CD4-positive, CD25-positive, alpha-beta regulatory T cell (primary cell): ENCODE measurements at places on chromosomes 16 and 17.

DNA sequence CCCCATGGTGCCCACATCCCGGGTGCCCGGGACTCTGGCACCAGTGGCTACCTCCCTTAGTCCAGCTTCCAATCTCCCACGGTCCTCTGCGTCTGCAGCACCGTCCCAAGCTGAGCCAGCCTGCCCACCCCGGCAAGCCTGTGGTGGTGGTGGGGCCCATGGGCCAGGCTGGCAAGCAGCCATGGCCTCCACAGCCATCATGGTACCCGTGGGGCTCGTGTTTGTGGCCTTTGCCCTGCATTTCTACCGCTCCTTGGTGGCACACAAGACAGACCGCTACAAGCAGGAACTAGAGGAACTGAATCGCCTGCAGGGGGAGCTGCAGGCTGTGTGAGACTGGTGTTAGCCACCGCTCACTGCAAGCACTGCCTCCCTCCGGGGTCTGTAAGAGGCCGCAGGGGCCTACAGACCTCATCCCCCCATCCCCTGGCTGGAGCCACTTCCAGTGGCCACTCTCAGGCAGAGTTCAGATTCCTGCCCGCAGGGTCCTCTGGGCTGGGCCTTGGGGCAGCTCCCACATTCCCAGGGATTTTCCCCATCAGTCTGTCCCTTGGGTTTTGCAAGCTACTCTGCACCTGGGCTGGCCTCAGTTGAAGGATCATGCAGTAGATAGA is 3.9 kb upstream of the SETD1A start:
- peak; percentile 36 for DNase-seq

DNA sequence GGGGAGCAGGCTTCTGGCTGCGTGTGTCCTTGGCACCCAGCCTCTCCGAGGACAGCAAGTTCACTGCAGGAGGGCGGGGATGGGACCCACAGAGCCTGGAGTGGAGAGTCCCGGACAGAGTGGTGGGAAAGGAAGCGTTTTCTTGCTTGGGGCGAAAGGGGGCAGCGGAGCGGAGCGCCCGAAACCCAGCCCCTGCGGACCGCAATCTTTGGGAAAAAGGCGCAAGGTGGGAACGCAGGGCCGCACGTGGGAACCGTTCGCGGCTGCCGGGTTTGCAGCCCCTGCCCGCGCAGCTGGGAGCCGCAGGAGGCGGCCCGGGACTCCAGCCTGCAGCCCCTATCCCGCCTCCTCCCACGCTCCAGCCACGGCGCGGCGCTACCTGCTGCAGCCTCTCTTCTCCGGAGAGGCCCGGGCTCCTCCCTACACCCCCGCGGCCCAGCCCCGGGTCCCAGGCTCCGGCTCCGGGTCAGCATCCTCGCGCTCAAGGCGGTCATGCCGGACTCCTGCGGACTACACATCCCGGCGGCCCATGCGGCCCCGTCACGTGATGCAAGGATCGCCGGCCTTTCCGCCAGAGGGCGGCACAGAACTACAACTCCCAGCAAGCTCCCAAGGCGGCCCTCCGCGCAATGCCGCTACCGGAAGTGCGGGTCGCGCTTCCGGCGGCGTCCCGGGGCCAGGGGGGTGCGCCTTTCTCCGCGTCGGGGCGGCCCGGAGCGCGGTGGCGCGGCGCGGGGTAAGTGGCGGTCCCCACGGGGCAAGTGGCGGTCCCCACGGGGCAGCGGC is at the start of the genes NTHL1 and TSC2:
Gene NTHL1, minus strand, starts transcription at position 505 of the 786 bp plus-strand sequence. Its CDS starts 11 bp downstream, at position 494.
Gene TSC2, plus strand, starts transcription at position 656 of the 786 bp plus-strand sequence. CDS start 631 bp downstream, outside the sequence.
- DNase-seq = peak; percentile 92

- DNase-seq = no peak
Measured at GRCh38 chr17:72343911-72344310, 223.1 kb downstream of the SOX9 start.

DNA sequence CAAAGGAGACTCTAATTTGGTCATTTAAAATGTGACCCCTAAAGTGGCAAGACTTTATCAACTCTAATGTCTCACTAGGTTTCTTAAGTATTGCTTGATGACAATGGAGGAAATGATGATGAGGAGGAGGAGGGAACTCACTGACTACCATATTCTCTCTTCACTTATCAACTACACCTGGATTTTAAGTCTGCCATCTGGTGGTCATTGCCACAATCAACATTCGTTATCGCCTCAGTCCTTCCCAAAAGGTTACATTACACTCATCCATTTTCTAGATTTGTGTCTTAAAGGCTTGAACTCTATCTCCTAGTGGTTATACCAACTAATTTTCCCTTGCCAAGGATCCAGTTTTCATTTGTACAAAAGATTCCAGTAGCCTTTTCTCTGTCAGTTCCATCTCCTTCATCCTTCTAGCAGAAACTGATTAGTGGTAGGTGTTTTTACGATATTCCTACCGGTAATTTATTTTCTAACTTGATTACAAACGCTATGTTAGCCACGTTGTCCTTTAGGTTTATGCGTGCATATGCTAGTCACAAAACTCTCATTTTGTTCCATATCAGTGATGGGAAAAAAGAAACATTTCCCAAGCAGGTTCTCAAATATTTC is 114.6 kb upstream of the NOG start:
- peak; percentile 35 for DNase-seq

DNA sequence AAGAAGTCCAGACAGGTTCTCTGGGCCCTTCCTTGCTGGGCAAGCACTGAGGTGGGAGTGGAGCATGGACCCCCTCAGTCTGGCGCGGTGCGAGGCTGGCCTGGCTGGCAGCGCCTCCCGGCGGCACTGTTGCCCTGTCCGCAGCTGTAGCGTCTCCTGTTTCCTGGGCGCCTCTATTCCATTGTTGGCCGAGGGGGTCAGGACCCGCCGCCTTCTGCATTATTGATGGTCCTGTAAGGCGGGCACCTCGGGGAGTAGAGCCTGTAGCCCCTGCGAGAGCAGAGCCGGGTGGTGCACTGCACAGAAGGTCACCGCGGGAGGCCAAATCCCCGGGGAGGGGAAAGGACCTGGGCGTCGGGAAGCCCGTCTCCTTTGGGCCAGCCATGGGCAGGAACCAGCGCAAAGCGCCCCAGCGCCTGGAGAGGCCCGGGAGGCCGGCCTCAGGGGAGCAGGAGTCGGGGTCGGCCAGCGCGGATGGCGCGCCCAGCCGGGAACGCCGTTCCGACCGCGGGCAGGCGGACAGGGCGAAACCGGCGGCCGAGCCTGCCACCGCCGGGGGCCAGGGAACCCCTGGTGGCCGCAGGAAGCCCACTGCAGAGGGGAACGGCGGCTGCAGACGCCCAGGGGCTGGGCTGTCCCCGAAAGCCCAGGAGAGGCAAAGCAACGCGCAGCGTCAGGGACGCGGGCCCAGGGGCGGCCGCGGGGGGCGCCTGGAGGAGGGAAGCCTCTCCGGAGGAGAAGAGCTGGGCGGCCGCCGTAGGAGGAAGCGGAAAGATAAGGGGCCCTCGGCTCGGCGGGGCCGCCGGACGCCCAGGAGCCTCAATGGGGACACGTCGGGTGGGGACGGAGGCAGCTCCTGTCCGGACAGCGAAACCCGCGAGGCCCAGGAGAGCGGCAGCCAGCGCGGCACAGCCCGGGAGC is at the start of gene MYO15B:
Gene MYO15B, plus strand, starts transcription at position 126 of the 921 bp plus-strand sequence. Its CDS starts 258 bp downstream, at position 384.
- DNase-seq = peak; percentile 57

GRCh38 chr17:68460146-68460545 is 2.9 kb upstream of the WIPI1 start:
- no peak for DNase-seq

DNA sequence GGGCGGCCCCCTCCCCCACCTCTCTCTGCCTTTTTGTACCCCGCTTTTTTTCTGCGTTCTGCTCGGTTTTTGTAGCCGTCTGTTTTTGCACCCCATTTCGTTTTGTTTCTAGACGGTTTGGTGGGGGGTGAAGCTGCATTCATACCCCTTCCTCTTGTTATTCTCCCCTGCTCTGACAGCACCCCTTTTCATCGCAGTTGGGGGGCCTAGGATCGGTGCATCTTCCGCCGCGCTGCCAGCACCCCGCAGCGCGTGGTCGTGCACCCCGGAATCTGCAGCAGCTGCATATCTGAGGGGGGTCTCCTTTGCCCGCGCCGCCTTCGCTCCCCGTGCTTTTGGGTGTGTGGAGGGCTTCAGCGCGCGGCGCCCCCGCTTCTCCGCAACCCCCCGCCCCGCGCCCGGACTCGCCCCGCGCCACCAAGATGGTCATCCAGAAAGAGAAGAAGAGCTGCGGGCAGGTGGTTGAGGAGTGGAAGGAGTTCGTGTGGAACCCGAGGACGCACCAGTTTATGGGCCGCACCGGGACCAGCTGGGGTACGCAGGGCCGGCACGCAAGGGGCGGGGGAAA is 455 bp downstream of the ATP1B2 start:
- DNase-seq = no peak

- DNase-seq = peak; percentile 35
Measured at GRCh38 chr16:57998486-57998885, 2.0 kb downstream of the ZNF319 start.

DNA sequence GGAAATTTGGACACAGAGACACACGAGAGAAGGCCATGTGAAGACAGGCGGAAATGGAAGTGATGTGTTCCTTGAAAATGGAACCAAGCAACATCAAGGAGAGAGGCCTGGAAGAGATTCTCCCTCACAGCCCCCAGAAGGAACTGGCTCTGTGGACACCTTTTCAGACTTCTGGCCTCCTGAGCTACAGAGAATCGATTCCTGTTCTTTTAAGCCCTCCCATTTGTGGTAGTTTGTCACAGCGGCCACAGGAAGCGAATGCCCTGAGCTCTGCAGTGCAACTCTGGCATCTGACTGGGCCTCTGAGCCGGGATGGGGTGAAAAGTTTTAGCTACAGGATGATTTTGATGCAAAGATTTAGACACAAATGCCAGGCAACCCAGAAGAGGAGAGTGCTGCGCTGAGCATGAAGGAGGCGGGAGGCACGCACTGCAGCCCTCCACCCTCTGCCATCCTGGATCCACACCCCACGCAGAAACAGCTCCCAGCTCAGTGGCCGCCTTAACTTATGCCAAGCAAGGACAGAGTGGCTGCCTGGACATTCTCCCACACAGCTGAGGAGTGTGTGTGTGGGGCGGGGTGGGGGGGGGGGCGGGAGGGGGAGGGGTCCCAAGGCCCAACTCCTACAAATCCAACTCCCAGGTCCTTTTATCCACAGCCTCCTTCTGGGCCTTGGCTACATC is 2.2 kb downstream of the TIMP2 start:
- DNase-seq = no peak

DNA sequence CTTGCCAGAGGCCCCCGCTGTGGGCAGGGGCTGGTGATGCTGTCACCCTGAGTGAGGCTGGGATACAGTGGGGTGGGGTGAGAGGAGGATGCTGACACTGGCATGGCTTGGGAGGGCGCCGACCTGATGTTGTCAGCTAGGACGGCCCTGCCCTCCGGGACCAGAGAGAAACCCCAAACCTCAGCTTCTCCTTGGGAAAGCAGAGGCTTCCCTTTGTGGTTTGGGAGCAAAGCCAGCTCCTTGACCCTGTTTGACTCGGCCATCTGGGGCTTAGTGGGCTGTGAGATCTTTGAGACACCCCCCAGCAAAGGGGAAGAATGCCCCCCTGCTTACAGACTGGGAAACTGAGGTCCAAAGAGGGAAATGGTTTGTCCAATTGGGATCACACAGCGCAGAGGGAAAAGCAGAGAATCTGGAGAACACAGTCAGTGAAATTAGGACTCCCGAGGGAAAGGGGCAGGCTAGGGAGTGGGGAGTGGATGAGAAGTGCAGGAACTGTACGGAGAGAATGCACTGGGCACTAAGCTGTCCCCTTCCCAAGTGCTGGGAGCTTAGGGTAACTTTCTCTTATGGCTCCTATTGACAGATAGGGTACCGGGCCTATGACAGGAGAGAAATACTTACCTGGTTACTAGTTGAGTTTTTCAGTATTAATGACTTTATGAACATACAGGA is 40.7 kb upstream of the DLX4 start:
- no peak for DNase-seq

- DNase-seq = no peak
Measured at GRCh38 chr16:86112178-86112577, 213.2 kb downstream of the IRF8 start.

- no peak for DNase-seq
Measured at GRCh38 chr16:16928532-16929109, 542.1 kb downstream of the XYLT1 start.

DNA sequence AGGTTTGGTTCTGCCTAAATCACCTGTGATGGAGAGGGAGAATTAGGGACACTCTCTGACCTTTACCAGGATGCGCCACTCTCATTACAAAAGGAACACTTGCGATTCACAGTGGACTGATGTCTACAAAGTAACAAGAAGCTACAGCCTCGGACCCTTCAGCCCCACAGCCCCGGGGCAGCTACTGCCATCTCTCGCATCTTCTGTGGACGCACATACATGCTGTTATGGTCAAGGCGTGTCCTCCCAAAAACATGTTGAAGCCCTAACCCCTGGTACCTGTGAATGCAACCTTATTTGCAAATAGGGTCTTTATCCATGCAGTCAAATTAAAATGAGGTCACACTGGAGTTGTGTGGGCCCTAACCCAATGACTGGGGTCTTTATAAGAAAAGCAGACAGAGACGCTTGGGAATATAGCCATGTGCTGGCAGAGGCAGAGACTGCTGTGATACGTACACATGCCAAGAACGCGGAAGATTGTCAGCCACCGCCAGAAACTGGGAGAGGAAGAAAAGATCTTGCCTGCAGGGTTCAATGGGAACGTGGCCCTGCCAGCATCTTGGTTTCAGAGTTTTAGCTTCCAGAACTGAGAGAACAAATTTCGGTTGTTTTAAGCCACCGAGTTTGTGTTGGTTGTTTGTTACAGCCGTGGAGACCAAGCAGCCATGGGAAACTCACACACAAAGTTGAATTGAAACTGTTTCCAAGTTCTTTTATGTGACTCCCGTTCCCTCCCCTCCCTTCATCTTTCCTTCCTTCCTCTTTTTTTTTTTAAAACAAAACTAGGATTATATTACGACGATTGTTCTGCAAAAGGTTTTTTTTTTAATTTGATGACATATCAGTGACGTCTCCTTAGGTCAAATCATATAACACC is 23.1 kb downstream of the ATP2C2 start:
- no peak for DNase-seq

GRCh38 chr17:81553018-81553615 is 964 bp upstream of the FAAP100 start:
- DNase-seq = peak; percentile 75

DNA sequence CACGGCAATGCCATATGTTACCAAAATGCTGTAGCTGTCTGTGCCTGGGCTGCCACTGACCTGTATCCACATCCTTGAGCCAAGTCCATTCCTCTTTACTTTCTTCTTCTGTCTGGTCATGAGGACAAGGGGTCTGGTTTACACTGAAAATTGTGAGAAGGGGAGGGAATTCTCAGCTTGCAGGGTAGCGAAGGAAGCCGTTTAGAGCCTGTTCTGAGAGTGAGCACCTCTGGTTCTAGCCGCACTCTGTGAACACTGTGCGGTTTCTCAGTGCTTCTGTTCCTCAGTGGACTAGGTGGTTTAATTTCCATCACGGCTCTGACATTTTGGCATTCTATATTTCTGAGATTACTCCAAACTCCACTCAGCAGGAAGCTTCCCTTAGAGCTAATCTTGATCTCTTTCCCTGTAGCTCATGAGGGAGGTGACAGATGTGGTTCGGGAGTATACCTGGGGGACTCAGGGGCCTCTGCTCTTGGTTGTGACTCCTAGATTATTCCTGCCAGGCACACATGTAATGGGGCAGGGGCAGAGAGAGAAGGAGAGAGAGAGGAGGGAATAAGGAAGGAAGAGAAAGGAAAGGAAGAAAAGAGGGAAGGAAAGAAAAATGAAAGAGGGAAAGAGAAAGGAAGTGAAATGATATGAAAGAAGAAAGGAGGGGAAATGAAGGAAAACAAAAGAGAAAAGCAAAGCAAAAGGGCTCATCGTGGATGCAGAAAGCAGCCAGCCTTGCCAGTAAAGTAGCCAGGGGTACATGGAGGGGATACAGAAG is 14.2 kb upstream of the TBX21 start:
- no peak for DNase-seq

GRCh38 chr16:82623241-82623640 is 3.5 kb upstream of the CDH13 start:
- DNase-seq = no peak

GRCh38 chr16:54194334-54194743 is 92.2 kb downstream of the IRX3 start:
- no peak for DNase-seq

- no peak for DNase-seq
Measured at GRCh38 chr16:2063861-2064260, 16.1 kb downstream of the TSC2 start.
